ENCODE measurements at places on chromosomes 1 and 21.

DNA sequence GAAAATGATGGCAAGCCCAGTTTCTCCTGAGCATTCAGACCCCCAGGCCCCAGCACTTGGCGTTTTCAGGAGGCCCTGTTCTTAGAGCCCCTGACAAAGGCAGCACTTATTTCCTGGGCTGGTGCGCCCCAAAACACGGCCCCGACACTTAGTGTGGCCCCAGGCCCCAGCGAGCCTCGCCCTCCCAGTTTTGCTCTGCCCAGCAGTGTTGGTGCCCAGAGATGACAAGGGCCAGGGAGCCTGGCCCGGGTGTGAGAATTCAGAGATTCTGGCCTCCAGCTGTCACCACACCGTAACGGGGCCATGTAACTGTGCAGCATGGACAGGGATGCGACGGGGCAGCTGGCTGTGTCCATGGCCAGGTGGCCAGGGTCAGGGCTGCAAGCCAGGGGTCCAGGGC lies 18.0 kb upstream of the ARHGEF16 start:
- DNase-seq, result no peak

- DNase-seq, result no peak
These were observed 14.0 kb downstream of the DCST2 start for GRCh38 chr1:155019377-155020245.

GRCh38 chr1:26254404-26254803 lies 20.4 kb downstream of the CEP85 start:
- DNase-seq, result no peak

- DNase-seq, result no peak
These were observed 11.4 kb upstream of the CCDC17 start for GRCh38 chr1:45635211-45635610.

GRCh38 chr1:41416552-41417334 lies 55.5 kb downstream of the FOXO6 start:
- peak; percentile 99 for DNase-seq

DNA sequence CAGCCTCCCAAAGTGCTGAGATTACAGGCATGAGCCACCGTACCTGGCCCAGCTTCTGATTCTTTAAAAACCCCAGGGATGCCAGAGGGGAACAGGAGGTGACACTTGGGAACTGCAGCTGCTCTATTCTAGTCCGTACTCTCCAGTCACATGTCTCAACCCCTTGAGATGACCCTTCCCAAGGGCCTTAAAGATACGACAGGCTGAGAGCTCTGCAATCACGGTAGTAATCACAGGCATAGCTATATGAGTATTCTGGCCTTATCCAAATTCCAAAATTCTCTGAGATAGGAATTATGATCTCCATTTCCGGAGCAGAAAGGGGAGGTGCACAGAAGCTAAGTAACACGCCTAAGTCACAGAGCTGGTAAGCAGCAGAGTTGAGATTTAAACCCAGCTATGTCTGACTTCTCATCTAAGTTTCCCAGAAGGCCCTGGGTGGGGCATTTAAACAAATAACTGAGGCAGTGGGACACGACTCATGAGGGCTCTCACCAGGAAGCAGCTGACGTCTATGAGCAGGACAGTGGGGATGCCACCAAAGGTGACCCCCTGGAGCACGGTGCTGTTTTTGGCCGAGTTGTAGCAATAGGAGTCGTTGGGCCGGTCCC lies 5.2 kb downstream of the TMEM63A start:
- no peak for DNase-seq

- peak; percentile 97 for DNase-seq
These were observed 5.4 kb downstream of the FOXO6 start for GRCh38 chr1:41366455-41367287.

DNA sequence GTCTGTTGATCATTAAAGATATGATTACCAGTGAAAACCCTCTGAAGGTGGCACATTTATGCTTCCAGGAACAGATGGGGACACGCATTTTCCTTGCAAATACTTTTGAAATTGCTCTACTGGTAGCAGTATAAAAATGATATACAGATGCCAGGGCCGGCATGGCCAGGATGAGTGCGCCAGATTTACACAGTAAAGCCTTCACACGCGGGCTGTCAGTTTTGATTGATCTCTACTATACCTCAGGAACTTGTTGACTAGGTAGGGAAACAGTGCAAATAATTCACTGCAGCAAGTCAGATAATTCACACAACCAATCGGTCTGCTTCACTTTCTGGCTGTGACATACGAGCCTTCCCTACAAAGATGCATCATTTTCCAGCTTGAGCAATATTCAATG lies 123.2 kb upstream of the BARHL2 start:
- DNase-seq, result no peak

DNA sequence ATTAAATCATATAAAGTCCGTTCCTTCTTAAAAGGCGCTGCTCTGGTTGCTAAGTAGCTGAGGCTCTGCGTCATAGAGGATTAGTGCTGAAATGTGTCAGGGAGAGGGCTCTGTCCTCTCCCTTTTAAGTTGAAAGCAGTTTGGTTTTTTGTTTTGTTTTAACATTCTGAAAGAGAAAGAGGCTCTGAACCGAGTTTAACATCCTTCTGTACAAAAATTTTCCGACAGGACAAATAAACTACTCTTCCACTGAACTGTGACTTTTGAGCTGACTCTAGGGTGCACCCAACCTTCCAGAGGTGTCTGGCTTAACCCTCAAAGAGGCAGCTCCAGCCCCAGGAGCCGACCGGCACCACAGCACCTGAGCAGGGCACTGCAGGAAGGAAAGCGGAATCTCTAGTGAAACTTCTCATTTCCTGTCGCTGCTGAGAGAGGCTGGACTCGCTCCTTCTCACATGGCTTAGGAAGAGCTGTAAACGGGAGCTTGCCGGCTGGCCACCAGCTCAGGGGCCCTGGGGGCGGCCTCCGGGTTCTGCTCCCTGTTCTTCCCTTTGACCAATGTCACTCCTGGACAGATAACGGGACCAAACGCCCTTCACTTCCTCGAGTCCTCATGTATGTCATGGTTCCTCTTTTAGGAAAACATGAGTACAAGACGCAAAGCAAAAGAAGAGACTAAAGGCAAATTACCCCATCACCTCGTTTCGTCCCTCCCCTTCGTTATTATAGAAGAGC lies 1.2 kb downstream of the VAV3 start:
- DNase-seq, result no peak

- no peak for DNase-seq
These were observed 22.3 kb upstream of the TRAF3IP3 start for GRCh38 chr1:209733409-209734192.

GRCh38 chr21:45460011-45460565 lies 55.1 kb downstream of the COL18A1 start:
- no peak for DNase-seq

DNA sequence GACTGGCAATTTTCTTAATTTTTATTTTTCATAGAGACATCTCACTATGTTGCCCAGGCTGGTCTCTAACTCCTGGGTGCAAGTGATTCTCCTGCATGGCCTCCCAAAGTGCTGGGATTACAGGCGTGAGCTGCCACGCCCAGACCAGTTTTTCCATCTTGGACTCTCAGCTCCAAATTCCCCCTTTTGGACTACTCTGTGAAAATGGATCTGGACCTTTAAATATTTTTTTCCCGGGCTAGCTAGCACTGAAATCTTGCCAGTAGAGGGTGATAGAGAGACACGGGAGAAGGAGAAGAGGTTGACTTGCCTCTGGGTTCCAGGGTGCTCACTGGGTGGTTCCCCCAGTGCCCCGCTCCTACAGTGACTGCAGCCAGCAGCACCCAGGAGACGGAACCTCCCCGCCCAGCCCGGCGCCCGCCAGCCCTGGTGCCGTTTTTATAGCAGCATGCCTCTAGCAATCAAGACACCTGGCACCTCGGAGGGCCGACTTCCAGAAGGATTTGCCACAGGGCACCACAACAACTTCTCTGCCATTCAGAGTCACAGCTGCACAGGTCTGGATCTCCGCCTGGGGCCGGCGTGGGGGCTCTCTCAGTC lies 34.7 kb upstream of the SCCPDH start:
- peak; percentile 25 for DNase-seq

DNA sequence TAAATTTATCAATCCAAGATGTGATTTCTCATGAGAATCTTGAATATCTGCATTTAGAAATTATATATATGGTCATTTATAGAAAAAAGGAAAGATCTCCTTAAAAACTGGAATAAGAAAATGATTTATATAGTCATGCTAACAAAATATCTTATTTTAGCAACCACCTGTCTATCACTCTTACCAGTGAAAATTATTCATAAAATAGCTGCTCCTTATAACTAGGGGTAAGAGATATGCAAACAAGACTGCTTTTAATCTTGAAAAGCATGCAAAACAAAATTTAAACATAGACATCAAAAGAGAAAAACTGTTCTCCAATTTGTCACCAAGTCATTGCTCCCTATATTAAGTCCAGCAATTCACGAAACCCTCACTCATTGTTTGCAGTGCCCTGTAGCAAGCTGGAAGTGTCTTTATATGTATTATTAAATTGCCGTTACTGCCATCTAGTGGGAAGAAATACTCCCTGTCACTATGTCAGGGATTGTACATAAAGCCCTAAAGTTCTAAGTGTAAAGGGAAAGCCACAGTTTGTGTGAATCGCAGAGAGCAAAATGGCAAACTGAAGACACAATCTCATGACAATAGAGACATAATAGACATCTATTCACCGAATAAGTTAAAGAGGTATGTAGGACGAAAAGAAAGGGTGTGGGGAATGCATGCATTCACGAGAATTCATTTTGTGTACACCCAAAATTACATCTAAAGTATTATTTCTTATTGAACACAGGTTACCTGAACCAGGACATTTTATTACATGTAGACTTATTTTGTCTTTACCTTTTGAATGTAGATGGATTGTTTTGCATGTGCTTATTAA lies 600.5 kb downstream of the USP25 start:
- DNase-seq, result peak; percentile 94

DNA sequence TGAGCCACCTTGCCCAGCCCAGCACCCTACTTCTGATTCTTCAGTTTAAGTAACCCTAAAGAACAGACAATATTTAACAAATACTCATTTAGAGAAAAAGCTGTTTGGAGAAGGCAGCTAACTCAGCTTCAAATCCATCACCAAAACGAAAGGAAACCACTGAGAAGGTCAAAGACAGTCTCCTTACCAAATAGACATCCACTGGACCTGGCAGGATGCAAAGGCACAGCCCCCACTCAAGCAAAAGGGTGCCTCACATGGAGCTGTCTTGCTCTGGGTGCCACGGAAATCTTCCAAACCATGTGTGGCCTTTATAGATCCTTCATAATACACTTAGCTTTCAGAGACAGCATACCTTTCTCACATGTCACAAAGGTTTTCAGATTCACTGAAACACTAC lies 165.5 kb downstream of the RERE start:
- DNase-seq, result no peak

- no peak for DNase-seq
These were observed 9.5 kb downstream of the ZBTB7B start for GRCh38 chr1:155012026-155012546.

- no peak for DNase-seq
These were observed 3.2 kb downstream of the SERINC2 start for GRCh38 chr1:31416101-31416736.

DNA sequence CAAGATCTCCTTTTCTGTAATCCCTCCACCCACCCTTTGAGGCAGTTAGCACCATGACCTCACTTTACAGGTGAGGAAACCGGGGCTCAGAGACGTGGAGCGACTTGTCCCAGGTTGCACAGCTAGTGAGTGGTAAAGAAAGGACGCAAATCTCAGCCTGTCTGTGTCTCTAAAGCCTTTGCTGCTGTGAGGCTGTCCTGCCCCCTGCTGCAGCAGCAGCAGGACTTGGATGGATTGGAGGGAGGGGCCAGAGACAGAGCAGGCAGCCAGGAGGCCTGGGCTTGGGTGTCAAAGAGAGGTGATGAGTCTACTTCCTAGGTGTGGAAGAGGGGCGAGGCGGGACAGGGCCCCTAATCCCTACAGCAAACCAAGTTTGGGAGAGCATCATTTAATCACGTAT lies 69.6 kb downstream of the PTPRU start:
- no peak for DNase-seq

- DNase-seq, result peak; percentile 83
These were observed 50.4 kb downstream of the PGBD5 start for GRCh38 chr1:230375780-230376179.
